ENCODE measurements at places on chromosomes 2 and 18.

DNA sequence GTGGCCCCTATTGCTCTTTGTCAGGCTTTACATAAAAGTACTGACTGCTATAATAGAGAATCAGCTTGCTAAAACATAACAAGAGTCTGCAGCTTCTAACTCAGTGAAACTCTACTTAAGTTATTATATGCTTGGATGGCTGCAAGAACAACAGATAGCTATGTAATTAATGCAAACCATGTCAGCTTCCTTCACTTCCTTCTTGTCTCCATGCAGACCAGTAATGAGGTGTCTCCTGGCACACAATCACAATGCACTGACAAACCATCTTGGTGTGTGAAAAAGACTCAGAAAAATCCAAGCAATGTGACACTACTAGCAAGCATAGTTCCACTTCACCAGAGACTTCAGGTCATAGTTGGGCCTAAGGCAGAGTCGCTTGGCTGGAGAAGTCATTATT lies 2068.9 kb upstream of the PIK3C3 start:
- DNase-seq, result no peak

DNA sequence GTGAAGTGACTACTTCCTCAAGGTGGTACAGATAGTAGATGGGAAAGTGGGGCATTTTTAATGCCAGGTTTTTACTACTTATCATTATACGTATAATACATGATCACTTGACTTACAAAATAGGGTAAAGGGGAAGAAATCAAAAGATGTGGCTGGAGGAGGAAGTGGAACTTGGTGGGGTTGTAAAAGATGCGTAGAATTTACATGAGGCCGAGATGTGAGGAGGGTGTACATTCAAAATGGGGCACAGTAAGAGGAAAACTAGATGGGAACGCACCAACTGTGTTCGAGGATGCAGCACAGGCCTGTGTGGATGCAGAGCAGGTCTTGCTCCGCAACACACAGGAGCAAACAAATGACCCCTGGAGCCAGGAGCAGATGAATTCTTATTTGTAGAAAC lies 403.3 kb downstream of the TXNL1 start:
- no peak for DNase-seq

DNA sequence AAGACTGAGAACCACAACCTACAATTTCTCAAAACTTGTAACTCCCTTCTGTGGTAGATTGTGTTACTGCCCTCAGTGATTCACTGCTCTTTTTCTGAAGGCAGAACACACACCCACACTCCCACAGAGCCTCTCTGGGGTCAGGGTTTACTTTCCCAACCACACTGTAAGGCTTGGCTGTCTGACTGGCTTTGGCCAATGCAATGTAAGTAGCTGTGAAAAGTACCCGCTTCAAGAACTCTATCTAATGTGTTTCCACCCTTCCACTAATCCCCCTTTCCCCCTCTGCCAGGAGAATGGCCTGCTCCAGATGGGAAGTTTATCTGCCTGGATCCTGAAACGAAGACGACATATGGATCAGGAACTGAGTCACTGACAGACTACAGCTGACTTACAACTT lies 222.7 kb downstream of the CDH2 start:
- no peak for DNase-seq

DNA sequence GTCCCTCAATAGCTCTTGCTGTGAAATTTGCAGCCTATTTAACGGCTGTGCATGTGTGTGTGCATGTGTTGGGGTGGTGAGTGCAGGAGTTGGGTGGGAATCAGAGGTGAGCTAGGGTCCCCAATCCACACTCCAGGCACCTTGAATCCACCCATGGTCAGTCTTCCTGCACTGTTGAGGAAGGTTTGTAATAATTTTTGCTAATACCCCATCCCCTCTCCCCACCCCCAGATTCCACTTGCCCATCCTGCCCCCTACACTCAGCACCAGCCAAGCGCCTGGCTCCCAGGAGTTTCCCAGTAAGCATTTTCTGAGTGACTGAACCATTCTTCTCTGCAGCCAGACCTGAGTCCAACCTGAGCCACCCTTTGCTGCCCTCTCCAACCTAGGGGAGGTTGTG lies 208.4 kb upstream of the RAB12 start:
- no peak for DNase-seq

- peak; percentile 3 for DNase-seq
Measured at GRCh38 chr2:147364597-147364996, 480.2 kb upstream of the ACVR2A start.

GRCh38 chr2:150639383-150639782 lies 151.9 kb upstream of the RND3 start:
- DNase-seq, result no peak

DNA sequence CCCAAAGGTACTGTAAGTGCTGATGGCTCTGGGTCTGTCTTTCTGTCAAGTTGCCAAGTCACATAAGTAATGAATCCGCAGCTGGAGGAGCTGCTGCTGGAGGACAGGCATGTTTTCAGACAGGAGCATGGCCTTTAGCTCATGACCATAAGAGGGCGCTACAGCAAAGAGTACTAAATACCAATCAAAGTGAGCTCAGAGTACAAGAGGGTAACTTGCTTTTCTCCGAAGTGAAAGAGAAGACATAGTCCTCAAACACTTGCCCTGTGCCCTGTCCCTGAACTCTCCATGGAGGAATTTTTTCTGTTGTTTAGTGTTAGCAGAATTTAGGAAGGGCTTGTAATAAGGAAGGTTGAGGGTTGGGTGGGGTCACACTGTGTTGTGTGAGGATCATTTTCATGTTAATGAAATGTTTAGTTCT lies 58.0 kb upstream of the EML6 start:
- DNase-seq, result peak; percentile 73

GRCh38 chr18:75492852-75493251 lies 65.3 kb upstream of the SMIM21 start:
- DNase-seq, result no peak
